Activated CD4-positive, alpha-beta T cell treated with anti-CD3 and anti-CD28 coated beads, Interleukin-2, amount 50 U/mL, for 4 hours (primary cell): ENCODE measurements at places on chromosomes 7 and 10.

- no peak for DNase-seq
These were observed 70.4 kb downstream of the PYROXD2 start for GRCh38 chr10:98344589-98345038.

GRCh38 chr10:68578974-68579373, 18.8 kb downstream of the TET1 start:
- no peak for DNase-seq

- DNase-seq, result no peak
These were observed 3.0 kb upstream of the SND1 start for GRCh38 chr7:127648986-127649385.

DNA sequence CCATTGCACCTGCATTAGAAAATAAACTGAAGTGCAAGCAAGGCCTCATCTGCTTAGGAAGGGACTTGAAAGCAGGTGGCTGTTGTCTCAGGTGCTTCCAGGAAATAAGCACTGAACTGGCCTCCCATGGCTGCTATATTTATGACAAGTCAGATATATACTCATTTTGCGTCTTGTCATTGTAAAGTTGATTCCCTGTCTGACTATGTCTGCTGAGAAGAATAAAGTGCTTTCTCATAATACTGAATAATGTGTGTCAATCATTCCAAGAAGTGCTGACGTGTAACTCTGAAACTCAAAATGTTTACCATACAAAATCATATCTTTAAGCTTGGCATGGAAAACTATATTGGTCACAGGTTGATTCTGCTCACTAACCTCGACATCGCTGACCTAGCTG, 44.9 kb upstream of the SVOPL start:
- no peak for DNase-seq

DNA sequence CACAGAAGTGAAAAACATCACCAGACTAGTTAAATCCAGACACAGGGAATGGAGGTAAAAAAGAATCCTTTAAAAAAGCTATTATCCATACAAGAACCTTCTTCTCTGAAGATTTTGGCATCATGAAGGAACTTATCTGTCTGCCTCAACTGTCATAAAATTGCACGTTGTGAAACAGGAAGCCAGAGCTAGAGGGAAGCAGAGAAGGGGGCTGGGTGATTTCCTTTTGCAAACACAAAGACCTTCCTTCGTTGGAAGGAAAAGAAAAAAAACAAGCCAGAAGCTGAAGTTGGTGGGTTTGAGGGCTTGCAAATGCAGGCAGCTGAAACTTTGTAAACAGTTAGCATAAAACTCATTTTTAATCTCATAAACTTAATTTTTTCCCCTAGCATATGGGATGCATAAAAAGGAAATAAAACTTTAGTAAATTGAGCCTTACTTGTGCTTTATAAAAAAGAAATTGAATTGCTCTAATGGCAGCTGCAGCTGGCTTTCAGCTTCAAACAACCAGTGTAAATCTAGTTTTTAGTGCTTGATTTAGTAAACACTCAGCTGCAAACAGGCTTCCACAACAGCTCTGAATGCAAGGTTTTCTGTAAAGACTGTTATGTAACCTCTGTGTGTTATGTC, 101.6 kb downstream of the OTUD1 start:
- no peak for DNase-seq
